ENCODE measurements at places on chromosomes 4 and X.

- DNase-seq: no peak
These were observed 89.7 kb downstream of the BCOR start for GRCh38 chrX:40007756-40008705.

DNA sequence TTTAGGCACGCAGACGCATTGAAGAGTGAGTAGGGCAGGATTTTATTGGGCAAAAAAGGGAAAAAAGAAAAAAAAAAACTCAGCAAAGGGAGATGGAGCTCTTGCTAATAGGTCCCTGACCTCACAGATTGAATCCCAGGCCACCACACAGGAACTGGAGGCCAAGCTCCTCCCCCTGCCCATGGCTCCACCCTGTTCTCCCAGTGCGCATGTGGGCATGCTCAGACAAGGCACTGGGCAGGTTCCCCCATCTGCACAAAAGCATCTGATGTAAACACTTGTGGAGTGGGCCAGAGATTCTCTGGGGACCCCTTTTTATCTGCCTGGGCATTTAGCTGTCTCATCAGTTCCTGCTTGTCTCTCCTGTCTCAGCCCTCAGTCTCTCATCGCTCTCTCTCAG is 9.5 kb downstream of the FRMD7 start:
- DNase-seq: no peak

DNA sequence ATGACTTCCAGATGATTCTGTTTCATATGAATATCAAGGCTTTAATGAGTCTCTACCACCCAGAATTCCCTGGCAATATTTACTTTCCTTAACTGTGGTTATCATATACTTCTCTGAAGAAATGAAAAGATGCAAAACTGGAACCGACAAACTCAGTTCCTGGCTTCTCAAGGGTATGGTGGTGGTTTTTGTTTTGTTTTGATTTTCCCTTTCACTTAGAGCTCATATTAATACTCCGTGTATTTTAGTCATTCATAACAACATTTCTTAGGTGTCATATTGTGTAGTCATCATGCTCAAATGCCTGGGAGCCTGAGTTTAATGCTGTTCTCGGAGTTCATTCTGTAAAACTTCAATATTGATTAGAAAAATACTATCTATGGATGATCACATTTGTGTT is 665 bp downstream of the TRPC5OS start:
- DNase-seq: no peak

DNA sequence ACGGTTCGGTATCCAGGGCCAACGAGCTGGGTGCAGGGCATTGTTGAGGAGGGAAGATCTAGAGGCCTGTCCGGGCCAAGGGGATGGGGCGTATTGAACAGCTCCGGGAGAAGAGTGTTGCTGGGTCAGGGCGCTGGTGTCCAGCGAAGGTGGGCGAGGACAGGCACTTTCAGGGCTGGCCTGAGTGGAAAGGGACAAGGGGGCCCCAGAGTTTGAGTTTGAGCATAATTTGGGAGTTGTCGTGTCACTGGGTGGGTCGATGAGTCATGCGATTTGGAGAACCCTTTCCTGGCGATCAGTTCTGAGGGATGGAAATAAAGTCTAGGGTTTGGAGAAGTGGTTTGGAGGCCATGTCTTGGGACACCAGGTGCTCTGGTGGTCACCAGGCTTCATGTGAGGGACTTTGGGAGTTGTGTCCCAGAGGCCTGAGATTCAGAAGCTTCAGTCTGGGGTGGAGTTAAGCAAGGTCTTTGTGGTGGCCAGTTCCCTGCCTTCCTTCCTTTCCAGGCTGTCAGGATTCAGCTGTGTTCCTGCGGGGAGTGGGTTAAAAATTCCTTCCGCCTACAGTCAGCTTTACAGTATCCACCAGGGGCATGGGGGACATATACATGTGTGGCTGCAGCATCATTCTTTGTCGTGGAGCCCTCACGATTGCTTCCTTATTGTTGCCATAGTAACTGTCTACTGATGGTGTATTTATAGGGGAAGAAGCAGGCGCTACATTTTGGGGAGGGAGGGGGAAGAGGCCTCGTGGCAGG is 504 bp downstream of the PRRG3 start:
- DNase-seq: no peak

- DNase-seq: no peak
These were observed 66.3 kb downstream of the TSPAN7 start for GRCh38 chrX:38627683-38628082.

Measured in activated effector memory CD4-positive, alpha-beta T cell treated with Interleukin-2 at 50 U/mL for 16 hours (primary cell).